ENCODE measurements at places on chromosomes 7 and 10.

- DNase-seq, result no peak
These were observed 203.9 kb upstream of the PLPP4 start for GRCh38 chr10:120253131-120253530.

GRCh38 chr7:42502022-42502421 is 265.0 kb upstream of the GLI3 start:
- no peak for DNase-seq

- no peak for DNase-seq
These were observed 421.7 kb upstream of the CHRM2 start for GRCh38 chr7:136446751-136447150.

DNA sequence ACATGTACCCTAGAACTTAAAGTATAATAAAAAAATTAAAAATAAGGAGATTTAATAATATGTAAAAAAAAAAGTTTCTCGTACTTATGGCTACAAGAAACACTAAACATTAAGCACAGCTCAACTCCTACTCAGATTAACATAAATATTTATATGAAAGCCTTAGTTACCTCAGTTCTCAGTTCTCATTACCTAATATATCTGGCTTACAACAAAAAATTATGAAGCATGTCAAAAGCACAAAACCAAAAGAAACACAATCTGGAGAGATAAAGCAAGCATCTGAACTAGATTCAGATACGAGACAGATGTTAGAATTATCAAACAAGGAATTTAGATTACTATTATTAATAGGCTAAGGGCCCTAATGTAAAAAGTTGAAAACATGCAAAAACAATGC is 40.1 kb downstream of the RNF133 start:
- DNase-seq, result no peak

GRCh38 chr7:156194813-156195212 is 382.6 kb upstream of the SHH start:
- no peak for DNase-seq

DNA sequence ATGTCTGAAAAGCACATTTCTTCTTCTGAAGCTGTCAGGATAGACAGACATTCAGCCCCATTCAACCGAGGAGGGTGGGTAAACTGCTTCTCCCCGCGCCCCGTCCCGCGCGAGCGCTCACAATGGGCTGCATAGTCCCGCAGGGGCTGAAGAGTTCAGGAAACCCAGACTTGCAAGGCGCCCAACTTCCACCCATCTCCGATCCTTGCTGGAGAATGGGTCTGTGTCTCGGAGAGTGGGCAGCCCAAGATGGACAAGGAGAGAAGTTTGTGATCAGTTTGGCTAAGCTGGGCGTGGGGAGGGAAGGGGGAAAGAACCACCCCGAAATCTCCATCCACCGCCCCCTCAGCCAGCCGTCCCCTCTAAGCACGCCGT is 686 bp downstream of the AASS start:
- DNase-seq, result peak; percentile 4

GRCh38 chr10:117543225-117544003 is 868 bp downstream of the EMX2 start:
- no peak for DNase-seq

- DNase-seq, result no peak
These were observed 110.8 kb upstream of the PPP2R2D start for GRCh38 chr10:131790021-131790420.

- peak; percentile 1 for DNase-seq
These were observed 83.2 kb downstream of the FOXL3 start for GRCh38 chr7:372932-373791.

- no peak for DNase-seq
These were observed 27.9 kb upstream of the PPP2R2D start for GRCh38 chr10:131872827-131873375.

DNA sequence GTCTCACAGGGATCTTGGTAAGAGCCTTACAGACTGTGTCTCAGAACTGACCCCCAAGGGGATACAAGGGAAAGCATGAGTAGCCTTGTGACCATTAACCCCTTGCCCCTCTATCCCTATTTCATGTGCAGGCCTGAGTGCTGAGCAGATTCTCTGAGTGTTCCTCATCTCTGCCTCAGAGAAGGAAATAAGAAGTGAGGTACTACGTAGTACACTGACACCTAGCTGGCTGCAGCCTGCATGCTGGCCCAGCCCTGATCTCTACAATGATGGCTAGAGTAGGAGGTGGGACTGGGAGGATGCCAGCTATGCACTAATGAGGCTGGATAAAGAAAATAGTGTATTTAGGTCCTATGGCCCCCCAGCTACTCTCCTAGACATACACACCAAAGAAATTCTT is 174.9 kb upstream of the HPS1 start:
- DNase-seq, result no peak

DNA sequence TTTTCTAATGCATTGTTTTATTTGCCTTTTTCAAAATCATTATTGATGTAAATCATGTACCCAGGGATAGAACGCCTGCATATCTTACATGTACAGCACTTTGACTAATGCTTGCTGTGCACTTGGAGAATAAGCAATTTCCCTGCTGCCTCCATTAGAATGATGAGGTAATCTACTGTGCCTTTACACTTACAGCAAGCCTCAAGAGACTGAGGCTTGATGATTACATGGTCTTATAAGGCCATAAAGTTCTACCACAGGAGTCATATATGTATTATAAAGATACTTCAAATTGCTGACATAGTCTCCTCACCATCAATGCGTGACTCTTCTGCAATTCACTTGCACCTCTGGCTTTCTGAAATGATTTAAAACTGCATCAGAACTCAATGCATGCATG is 328.6 kb upstream of the HGF start:
- DNase-seq, result no peak

DNA sequence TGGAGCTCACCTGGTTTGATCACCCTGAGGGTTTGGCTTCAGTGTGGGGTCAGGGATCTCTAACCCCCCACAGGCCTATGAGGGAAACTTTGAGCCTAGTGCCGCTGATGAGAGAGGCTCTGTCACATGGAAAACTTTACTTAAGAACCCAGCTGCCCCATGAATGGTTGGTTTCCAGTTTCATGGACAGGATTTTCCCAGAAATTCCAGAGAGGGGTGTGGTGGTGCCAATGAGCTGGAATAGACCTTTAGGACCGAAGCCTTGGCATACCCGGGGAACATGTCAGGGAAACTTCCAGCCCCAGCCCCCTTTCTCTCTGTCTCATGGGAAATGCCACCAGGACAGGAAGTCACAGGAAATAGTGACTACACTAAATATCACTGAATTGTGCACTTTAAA is 36.9 kb downstream of the AKR1B1 start:
- no peak for DNase-seq

DNA sequence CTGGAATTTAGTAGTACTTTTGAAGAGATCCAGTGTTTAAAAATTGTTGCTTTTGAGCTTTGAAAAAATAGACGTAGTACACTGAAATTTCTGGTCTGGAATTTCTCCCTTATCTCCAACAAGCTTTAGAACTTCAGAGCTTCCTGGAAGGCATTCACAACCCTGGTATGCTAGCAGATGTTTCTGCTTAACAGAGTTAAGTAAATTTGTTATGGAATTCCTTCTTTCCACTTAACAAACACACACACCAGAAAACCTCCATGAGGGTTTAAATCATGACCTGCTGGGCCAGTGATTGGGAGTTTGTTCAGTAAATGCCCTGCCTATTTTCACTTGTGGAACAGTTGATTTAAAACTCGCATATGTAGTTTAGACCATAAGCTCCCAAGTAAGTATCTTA is 13.7 kb downstream of the ASB15 start:
- DNase-seq, result no peak

- DNase-seq, result no peak
These were observed 444.0 kb upstream of the NFE2L3 start for GRCh38 chr7:25707768-25708620.

- no peak for DNase-seq
These were observed 339.9 kb upstream of the LRRN3 start for GRCh38 chr7:110750931-110751605.

- no peak for DNase-seq
These were observed 193.7 kb upstream of the CSTF2T start for GRCh38 chr10:51892965-51893658.

DNA sequence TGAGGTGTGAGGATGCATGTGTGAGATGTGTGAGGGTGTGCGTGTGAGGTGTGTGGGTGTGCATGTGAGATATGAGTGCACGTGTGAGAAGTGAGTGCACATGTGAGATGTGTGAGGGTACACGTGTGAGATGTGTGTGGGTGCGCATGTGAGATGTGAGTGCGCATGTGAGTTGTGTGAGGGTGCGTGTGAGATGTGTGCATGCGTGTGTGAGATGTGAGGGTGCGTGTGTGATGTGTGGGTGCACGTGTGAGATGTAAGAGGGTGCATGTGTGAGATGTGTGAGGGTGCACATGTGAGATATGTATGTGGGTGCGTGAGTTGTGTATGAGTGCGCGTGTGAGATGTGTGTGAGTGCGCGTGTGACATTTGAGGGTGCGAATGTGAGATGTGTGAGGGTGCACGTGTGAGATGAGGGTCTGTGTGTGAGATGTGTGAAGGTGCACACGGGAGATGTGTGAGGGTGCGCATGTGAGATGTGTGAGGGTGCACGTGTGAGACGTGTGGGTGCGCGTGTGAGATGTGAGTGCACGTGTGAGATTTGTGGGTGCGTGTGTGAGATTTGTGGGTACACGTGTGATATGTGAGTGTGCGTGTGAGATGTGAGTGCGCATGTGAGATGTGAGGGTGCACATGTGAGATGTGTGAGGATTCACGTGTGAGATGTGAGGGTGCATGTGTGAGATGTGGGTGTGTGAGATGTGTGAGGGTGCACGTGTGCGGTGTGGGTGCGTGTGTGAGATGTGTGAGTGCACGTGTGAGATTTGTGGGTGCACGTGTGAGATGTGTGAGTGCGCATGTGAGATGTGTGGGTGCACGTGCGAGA is 30.5 kb downstream of the PPIF start:
- no peak for DNase-seq

DNA sequence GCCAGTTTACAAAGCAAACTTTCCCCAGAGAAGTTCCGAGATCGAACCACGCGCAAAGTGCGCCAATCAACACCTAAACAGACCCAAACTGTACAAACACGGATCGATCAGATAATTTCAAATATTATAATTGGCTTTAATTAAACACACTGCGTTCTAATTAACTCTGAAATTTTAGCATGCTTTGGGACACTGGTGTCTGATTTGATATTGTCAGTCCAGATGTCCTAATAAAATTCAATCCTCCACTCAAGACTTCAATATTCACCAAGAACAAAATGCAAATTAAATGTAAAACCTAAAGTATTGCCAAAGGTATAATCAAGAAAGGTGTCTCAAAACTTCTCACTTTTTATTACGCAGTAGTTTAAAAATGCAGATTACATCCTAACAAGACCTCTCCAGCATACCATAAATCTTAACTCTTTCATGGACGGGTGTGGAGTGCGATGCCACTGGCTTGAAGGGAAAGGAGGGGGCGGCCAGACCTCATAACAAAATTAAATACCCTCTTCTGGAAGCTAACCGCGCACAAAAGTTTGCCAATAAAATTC is 5.9 kb upstream of the EBF3 start:
- DNase-seq, result no peak

DNA sequence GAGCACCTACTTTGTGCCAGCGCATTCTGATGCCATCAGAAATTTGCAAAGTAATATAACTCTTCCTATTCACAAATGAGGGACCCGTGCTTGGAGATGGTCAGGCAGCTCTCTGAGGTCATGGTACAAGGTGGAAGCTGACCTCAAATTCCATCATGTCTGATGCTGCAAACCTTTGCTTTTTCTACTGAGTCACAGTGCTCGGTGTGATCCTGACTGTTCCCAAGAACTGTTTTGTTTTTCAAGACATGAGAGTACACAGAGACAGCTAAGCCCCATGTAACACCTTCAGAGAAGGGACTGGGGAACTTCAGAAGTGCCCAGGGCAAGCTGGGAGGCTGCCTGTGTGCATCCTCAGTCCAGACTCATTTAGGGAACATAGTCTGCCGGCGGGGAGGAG is 111.3 kb downstream of the FRMD4A start:
- no peak for DNase-seq

DNA sequence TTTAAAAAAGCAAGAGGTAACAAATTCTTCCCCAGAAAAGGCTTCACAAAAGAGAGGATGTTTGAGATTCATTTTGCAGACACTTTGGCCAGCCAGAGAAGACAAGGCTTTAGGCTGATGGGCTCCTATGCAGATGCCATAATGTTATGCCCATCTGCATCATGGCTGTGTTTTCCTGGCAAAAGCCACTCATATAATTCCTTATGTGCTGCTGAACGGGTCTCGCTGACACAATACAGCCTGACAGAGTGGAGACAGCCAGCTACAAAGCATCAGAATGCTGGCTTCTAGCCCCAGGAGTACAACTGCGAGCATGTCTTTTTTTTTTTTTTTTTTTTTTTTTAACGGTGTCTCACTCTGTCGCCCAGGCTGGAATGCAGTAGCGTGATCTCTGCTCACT is 1157.4 kb upstream of the AUTS2 start:
- no peak for DNase-seq

DNA sequence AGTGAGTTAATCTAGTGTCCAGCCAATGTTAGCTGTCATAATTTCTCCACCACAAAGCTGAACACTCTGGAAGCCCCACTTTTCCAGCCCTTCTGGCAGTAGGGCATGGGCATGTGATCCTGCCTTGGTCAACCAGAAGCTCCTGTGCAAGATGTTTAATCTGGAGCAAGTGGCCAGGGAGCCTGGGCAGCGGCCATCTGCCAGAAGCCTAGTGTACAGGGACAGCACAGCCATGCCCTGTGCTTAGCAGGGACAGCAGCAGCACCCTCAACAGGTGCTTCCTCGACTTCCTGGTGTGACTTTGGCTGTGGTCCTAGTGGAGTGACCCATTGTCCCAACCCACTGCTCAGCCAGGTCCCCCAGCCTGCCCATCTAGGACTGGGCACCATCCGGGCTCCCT is 10.3 kb downstream of the RBP3 start:
- DNase-seq, result no peak

DNA sequence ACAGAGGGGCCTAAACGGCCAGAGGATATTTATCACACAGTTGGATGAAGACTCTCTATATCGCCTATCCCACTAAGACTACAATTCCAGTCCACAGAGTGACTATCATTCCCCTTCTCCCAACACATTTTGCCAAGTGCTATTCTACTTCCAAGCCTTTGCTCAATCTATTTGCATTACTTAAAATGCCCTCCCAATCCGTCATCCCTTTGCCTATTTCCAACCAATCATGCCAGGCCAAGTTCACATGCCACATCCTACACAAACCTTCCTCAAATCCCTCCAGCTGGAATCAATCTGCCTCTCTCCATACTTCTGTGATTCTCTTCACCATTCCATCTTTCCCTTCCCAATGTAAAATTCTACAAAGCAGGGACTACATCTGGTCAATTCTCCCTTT is 38.2 kb downstream of the SMURF1 start:
- DNase-seq, result no peak

Data from stimulated activated CD4-positive, alpha-beta T cell treated with anti-CD3 and anti-CD28 coated beads, Interleukin-4, amount 100 ng/mL, for 1 hour (primary cell).